ENCODE measurements at places on chromosomes 7 and 10.

GRCh38 chr7:40199076-40199802 lies 64.4 kb downstream of the SUGCT start:
- no peak for DNase-seq

- DNase-seq: no peak
Measured at GRCh38 chr7:54823776-54824175, 64.8 kb upstream of the SEC61G start.

DNA sequence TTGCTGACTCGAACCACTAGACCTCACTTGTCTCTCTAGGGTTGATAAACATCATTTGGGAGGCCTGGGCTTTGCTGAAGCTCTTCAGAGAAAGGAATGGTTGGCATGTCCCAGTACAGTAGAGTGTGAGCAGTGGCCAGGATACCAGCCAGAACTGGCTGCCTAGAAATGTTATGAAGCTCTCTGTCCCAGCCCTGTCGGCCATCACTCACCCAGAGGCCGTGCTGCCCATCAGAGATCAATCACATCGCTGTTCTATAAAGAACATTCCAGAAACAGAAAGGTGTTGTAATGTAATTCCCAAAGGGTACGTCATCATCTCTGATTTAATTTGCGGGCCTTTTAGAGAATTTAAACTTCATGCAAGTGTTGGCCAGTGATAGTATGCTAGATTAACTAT lies 111.5 kb downstream of the PRPF18 start:
- no peak for DNase-seq

GRCh38 chr7:140051820-140052219 lies 10.9 kb downstream of the PARP12 start:
- DNase-seq: no peak

DNA sequence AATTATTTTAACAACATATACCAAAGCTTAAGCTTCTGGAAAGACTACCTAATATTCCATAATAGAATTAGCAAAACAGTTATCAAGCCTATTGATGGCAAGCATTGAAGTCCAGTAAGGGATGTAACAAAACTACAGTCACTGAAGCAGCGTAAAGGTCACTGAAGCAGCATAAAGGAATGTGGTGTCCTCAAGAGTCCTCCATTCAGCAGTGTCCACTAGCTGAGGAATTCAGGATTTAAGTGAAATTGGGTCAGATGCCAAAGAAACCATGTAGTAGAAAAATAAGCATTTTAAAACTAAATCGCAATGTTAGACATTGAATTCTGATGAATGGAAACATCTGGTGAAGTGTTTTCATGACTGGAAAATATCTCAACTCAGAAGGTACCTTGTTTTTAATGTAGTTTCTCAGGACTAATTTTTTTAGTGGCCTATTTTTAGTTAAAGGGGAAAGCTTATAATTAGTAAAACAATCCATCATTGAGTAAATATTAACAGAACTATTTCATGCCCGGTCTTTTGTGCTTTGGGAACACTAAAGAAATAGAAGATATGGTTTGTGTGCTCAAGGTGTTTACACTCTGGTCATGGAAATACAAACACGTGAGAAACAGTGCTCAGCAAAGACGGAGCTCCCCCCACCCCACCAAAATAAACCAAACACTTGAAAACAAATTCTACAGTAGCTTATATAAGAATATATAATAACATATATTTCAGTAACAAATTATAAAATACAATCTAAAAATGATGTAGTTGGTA lies 121.4 kb downstream of the CDK14 start:
- no peak for DNase-seq

DNA sequence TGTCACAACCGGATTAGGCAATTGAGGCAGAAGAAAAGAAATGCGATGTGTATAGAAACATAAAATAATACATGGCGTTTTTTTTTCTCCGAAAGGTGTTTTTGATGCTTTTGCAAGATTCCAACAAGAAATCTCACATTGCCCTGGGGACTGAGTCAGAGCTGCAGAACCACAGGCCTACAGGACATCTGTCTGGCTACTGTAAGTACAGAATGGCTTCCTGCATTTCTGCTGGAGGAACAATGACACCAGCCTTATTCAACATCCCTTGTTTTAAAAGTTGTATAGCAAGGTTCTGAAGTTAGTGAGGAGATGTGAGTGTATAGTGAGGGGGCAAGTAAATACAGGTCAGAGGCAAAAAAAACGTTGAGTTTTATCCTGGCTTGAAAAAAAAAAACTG lies 256.4 kb downstream of the ABCA13 start:
- DNase-seq: no peak

- no peak for DNase-seq
Measured at GRCh38 chr10:43765516-43765915, 116.8 kb upstream of the ZNF32 start.
